Forelimb muscle (tissue), 1 donor: ENCODE measurements at places on chromosomes 5 and 9.

- DNase-seq: no peak
These were observed 133.1 kb downstream of the DENND1A start for GRCh38 chr9:123796618-123797484.

DNA sequence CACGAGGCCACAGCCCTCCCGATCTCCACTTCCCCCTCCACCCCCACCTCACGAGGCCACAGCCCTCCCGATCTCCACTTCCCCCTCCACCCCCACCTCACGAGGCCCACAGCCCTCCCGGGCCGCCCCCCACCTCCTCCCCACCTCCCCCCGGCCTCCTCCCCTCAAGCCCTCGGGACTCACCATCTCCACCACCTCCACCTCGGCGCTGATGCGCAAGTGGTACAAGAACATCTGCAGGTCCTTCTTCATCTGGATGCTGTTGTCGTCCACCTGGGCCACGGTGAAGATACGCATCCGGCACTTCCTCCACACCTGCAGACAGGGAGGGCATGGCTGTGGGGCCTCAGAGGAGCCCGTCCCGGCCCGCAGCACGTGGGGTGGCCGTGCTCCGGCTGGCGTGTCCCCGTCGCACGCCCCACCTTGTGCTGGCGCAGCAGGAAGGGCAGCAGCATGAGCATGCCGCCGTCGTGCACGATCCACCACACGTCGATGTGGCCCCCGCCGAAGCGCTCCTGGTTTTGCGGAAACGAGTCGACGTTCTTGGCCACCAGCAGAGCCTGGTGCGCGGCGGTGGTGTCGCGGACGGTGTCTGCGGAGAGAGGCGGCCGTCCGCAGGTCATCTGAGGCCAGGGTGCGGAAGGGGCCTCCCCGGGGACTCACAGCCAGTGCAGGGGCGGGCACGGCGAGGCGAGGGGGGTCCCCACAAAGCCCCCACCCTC, 48.0 kb downstream of the SLC12A7 start:
- DNase-seq: no peak

DNA sequence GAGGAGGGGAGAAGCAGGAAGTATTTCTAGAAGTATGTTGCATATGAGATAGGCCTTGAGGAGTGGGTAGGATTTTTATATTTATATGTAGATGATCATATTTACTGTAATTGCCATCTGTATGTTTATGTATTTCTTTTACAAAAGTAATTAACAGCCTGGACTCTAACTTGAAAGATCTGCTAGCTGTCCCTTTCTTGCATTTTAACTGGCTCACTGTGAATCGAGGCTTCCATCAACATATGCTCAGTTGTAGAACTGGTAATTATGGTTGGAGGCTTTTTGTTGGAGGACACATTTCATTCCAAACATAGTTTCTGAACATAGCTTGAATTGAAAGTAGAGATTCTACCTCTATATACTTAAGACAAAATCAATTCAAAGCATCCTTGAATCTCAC, 23.4 kb downstream of the ABLIM3 start:
- no peak for DNase-seq

GRCh38 chr5:137367951-137368350, 131.2 kb downstream of the SPOCK1 start:
- no peak for DNase-seq

GRCh38 chr5:6728011-6728794, 15.0 kb downstream of the TENT4A start:
- no peak for DNase-seq
